Foreskin keratinocyte (primary cell): ENCODE measurements at places on chromosomes 13 and 19. TPM values are rescaled to one million over a fixed set of nuclear protein-coding genes. Genes with fewer than 3 reads are reported as not detected.
A peak's percentile ranks its signal among the peaks of the same experiment; 100 is the strongest.

DNA sequence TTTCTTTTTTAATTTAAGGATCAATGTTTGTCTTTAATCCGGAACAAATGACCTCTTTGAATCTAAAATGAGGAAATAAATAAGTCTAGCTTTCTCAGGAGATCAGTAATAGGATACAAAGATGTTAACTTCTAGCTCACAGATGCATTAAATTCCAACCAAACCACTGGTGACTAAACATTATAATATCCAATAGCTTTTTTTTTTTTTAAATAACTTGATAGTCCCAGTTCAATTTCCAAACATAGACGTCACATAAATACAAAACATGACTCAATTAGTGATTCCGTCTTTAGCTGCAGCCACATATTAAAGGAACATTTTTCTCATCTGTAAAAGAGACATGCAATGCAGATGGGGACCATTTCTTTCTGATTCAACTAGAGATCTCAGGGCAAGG is 390.5 kb upstream of the PCDH9 start:
- no peak for DNase-seq

GRCh38 chr19:45475537-45476291 is 7.9 kb downstream of the FOSB start:
- no peak for DNase-seq

- DNase-seq, result no peak
These were observed 318.3 kb downstream of the FOXO1 start for GRCh38 chr13:40348096-40348679.

Gene KRTDAP
- 9.0 and 12.6 TPM in 2 replicates for total RNA-seq

DNA sequence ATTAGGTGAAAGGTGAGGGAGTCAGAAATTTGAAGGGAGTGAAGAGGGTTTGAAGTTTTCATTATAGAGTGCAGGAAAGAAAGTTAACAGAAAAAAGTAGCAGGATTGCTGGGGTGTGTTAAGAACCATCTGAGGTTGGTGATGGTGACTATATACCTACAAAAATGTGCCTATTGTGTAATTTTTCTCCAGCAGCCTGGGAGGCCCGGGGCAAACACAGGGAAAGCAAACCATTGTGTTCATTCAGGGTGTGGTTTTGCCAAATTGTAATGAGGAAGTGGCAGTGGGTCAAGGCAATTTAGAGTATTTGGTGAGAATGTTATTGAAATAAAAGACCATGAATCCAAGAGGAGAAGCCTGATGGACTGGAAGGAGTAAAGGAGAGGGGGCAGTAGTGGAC is 8.2 kb upstream of the SUCLA2 start:
- DNase-seq, result peak; percentile 65

GRCh38 chr13:37645181-37645740 is 46.7 kb upstream of the POSTN start:
- no peak for DNase-seq

DNA sequence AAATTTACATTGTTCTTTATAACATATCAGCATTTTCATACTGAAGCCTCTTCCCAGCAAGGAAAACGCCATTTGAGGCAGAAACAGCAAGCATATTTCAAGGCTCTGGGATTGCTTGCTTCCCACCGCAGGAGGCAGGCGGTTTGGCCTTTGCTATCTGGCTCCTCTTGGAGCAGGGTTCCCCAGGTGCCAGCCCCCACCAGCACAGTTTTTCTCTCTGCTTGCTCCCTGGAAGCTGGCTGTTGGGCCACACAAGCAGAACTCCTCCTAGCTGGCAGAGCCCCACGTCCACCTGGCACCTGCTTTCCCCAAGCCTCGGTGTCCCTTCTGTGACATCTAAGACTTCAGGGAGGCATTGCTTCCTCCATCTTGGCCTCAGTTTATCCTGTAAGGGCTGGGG is 16.7 kb downstream of the GATAD2A start:
- DNase-seq, result no peak

GRCh38 chr19:12287958-12288500 is 6.7 kb downstream of the ZNF44 start:
- no peak for DNase-seq

- peak; percentile 34 for DNase-seq
These were observed 1.5 kb upstream of the CEACAM5 start for GRCh38 chr19:41706741-41707501.

DNA sequence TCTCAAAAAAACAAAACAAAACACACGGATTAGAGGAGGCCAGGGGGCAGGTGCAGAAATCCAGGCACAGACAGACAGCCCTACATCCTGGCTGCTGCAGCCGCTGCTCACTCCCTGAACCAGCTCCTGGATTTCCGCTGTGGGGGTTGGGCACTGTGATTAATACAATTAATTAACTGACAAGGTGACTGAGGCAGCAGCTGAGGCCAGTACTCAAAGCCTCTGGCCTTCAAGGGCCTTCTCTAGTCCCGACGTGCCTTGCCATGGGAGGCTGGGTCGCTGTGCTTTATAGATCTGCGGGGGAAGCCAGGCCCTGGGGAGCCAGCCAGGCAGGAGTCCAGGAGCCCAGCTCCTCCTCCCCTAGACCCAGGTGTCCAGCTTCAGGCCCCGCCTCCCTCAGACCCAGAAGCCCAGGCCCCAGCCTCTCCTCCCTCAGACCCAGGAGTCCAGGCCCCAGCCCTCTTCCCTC is 4.6 kb downstream of the NECTIN2 start:
- DNase-seq, result no peak

DNA sequence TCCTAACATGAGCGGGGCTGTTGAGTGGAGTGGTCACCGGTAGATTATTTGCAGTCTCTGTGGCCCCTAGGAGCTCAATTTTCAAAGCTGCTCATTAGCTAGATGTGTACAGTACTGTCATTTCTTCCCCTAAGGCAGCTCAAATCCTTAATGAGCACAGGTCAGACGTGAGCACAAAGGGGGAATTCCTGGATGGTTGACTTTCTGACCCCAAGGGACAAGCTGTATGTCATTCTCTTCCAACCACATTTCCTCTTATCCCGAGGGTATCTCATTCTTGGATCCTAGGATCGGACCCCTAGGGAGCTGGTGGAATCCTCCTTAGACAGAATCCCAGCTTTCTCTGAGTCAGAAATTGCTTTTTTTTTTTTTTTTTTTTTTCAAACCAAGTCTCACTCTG is 5.7 kb upstream of the OR7G3 start:
- DNase-seq, result no peak

GRCh38 chr19:49098795-49099194 is 13.5 kb downstream of the SNRNP70 start:
- no peak for DNase-seq

DNA sequence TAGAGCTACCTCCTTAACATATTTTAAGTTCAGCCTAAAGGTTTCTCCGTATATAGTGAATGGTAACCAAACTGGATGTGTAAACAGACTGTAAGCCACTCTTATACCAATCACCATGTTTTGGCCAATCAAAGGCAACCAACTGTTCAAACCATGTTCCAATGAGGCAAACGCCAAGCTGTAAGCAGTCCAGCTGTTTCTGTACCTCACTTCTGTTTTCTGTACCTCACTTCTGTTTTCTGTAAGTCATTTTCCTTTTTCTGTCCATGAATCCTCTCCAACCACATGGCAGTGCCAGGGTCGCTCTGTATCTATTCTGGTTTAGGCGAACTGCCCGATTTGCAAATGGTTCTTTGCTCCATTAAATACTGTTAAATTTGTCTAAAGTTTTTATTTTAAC is 24.4 kb downstream of the COMMD6 start:
- DNase-seq, result no peak

Gene CCL25
- total RNA-seq, result not detected in 2 replicates

- no peak for DNase-seq
These were observed 5.2 kb downstream of the MIDN start for GRCh38 chr19:1253514-1254080.

- DNase-seq, result no peak
These were observed 25.1 kb downstream of the RFX1 start for GRCh38 chr19:13981021-13981420.

- no peak for DNase-seq
These were observed 127.2 kb upstream of the SOX1 start for GRCh38 chr13:111939666-111940278.

- DNase-seq, result peak; percentile 61
These were observed 2.8 kb downstream of the SWSAP1 start for GRCh38 chr19:11377237-11377636.

- peak; percentile 75 for DNase-seq
These were observed 4.8 kb downstream of the RPS16 start for GRCh38 chr19:39430675-39431593.

GRCh38 chr19:6821639-6822310 is 49.3 kb downstream of the VAV1 start:
- no peak for DNase-seq

DNA sequence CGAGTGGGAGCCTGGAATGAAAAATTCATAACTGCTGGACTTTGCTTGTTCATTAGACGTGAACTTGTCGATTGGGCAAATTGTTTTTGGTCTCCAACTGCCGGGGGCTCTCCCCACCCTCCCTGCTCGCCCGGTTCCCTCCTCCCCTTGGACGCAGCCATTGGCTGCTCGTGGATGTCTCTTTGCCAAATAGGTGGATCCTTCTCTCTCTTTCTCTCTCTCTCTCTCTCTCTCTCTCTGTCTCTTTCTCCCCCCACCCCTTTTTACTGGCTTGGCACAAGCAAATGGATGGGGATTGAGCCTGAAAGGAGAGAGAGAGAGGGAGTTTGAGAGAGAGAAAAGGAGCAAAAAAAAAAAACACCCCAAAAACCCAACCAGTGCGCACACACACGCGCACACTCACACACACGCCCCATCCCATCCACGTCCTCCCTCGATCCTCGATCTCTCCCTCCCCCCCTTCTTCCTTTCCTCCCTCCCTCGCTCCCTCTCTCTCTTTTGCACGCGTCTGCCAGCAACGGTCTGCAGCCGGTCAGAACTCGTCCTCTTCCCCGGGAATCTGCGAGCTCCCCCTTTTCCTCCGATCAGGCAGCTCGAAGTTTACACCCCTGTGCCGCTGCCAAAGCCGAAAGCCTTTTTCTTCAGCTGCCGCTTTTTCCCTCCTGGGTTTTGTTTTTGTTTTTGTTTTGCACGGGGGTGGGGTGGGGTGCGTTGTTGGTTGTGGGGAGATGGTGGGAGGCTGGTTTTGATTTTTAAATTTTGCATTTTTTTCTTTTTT is 27.8 kb downstream of the NFIX start:
- DNase-seq, result peak; percentile 70

DNA sequence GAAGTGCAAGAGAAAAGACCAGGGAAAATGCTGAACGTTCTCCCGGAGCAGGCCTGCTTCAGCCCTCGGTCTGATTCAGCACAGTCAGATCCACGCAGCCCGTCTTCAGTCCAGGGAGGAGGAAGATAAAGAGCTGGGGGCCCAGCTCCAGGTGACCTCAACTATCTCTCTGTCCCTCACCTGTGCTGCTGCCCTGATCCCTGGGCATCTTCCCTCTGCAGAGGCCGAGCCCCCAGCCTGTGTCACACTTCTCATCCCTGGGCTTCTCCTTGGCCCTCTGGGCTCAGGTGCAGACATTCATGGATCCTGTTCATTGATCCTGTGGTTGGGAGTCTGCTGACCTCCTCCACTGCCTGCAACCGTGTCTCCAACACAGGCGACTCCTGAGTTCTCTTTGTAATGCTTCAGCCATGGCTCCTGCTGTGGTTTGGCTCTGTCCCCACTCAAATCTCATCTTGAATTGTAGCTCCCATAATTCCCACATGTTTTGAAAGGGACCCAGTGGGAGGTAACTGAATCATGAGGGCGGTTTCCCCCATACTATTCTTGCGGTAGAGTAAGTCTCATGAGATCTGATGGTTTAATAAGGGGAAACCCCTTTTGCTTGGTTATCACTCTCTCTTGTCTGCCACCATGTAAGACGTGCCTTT is 27.9 kb downstream of the COL4A2 start:
- DNase-seq, result no peak

DNA sequence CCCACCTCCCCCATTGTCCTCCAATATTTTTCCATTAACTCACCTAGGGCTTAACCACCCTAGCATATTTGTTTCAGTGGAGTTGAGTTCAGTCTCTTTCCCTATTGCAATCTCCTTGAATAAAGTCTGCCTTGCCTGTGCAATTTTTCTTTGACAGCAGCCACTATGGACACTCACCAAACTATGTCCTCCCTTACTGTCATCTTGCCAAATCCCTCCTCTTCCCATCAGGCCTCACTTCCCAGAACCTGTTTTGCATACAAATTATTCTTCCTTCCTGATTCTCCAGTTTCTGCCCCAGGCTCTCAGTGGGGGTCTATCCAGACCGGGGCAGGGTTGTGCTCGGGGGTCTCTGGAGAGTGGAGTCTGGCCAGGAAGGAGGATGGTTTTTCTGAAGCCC is 2.2 kb upstream of the LYPD5 start:
- DNase-seq, result no peak

DNA sequence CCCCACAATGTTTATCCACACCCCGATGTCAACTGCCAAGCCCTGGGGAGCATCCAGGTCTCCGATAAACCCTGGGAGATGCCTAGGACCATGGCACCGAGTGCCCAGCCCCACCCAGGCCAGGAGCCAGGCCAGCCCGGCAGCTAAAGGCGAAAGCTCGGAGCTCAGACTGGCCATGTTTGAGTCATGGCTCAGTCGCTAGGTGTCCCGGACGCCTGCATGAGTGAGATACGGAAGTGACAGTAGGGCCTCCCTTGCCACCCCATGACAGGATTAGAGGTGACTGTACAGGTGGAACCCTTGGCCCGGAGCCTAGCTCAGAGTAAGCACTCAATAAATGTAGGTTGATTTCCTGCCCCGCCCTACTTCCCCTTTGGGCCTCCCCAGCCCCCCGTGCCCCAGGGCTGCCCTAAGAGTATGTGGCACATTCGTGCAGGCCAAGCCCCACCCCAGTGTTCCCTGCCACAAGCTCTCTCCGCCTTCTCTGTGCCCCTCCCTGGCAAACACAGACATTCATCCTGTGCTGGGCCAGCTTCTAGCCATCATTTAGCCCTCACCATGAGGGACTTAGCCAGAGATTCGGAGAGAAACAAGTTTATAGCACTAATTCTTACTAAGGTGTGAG is 5.8 kb upstream of the TPM4 start:
- DNase-seq, result peak; percentile 61

- DNase-seq, result no peak
These were observed 393.2 kb downstream of the DLEU7 start for GRCh38 chr13:50450279-50450678.

Gene C19orf33
- 513 and 634 TPM in 2 replicates for total RNA-seq

DNA sequence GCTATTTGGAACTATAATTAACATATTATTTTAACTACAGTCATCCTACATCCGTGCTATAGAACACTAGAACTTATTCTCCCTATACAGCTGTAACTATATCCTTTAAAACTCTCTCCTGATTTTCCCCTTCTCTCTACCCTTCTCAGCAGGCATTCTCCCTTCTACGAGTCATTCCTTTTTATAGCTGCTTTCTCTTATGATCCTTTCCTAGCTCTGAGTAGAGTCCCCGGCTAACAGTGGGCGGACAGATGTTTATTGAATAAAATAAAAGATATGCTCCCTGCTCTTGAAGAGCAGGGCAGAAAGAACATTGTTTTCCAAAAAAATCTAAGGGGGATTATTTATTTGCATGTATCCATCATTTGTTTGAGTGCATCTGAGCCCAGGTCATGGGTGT is 246.5 kb upstream of the TMTC4 start:
- DNase-seq, result no peak

Gene FUT6
- not detected in 2 replicates for total RNA-seq

GRCh38 chr13:27339299-27339698 is 68.7 kb downstream of the RASL11A start:
- DNase-seq, result no peak

GRCh38 chr13:24661713-24662112 is 18.5 kb upstream of the ATP12A start:
- no peak for DNase-seq

GRCh38 chr19:45578861-45579260 is 5.7 kb downstream of the OPA3 start:
- no peak for DNase-seq

Gene CCDC169
- total RNA-seq, result 0.17 and 0.25 TPM in 2 replicates
